HT-29 (cell line): ENCODE measurements at places on chromosomes 6 and 20. TPM values are rescaled to one million over a fixed set of nuclear protein-coding genes. Genes with fewer than 3 reads are reported as not detected.

GRCh38 chr6:41723530-41724227 lies 11.7 kb downstream of the TFEB start:
- DNase-seq: peak; percentile 51

Gene PRSS35
- total RNA-seq: not detected in 2 replicates

Gene BICRAL
- total RNA-seq: 3.6 and 3.9 TPM in 2 replicates

Gene ACOT8
- total RNA-seq: 93.1 and 95.4 TPM in 2 replicates

Gene CASS4
- 0.05 TPM in 1 of 2 replicates, not detected in the other for total RNA-seq

Gene IP6K3
- not detected in 2 replicates for total RNA-seq

GRCh38 chr20:5880326-5880725 lies 70.0 kb downstream of the TRMT6 start:
- no peak for DNase-seq

Gene HCRTR2
- not detected in 2 replicates for total RNA-seq

DNA sequence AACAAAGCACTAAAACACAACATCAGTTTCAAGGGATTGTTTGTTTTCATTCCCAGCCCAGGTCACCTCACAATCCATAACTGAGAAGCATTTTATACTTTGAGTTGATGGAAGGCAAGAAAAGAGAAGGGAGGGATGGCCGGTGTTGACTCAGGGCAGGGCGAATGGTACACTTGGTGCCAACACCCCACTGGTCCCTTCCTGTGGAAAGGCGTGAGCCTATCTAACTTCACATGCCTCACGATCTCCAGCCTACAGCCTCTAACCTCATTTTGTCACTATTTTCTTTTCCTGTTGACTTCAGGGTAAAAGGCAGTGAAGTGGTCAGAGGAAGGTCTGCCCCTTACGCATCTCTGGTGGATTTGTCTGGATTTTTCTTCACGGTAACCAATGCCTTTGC lies 53.5 kb upstream of the SASH1 start:
- DNase-seq: no peak

DNA sequence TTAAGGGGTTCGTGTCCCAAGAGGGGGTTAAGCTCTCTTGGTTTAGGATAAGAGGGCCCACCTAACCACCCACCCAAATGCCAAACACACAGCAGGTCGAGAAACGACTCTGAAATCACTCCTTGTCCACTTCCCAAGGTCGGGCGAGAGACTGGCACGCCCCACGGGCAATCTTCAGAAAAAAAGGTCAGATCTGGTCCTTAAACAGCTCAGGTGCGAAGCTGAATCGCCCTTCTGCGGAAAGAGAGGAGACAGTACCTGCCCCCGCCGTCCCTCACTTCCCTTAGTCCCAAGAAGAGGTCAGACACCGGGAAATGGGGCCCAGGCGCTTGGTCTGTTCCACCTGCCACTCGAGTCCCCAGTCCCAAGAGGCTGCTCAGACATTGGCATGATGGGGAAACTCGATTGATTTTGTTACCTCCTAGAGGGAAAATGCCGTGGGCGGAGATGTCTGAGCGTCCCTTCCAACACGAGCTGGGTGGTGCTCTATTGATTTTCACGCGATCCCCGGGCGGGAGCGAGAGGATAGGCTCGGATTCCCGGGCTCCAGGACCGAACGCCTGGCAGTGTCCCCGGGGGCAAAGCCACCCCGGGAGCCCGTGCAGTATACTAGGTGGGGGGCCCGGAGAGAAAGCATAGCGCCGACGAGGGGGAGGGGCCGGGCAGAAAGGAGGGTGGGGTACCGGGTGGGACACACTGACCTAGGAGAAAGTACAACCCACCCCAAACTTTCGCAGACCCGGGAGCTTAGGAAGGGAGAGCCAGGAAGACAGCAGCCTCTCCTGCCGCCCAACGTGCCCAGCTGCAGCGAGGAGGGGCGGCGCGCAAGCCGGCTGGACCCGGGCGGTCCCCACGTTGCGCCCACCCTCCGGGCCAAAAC lies 1.1 kb upstream of the SAMD5 start:
- peak; percentile 19 for DNase-seq

- DNase-seq: no peak
Observed at GRCh38 chr20:47664068-47664437, 121.2 kb downstream of the SULF2 start.

GRCh38 chr6:23419046-23419445 lies 707.0 kb upstream of the NRSN1 start:
- DNase-seq: no peak

DNA sequence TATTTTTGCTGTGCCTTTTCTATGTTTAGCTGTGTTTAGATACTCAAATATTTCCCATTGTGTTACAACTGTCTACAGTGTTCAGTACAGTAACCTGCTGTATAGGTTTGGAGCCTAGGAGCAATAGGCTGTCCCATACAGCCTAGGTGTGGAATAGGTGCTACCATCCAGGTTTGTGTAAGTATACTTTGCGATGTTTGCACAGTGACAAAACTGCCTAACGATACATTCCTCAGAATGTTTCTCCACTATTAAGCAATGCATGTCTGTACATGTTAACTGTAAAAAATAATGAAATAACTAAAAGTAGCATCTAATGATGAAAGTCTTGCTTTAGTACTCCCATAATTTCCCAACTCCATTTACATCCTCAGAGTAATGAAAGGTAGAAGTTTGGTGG lies 46.0 kb downstream of the SERAC1 start:
- DNase-seq: peak; percentile 47

DNA sequence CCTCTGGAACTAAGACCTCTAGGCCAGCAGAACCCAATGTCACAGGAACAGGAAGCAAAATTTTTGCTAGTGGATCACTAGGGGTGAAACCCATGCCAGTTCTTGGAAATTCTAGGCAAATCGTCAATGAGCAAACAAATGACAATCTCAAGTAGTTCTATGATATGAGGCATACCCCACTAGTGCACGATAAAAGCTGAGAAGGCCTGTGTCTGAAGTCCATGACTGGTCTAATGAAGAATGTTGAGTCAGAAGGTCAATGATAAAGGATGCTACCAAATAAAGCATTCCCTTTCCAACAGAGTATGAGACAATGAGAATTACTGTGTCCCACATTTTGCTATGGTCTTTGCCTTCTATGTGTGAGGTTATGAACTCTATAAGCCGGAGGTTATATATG lies 149.4 kb upstream of the NOX3 start:
- DNase-seq: no peak

GRCh38 chr6:149951096-149951495 lies 9.3 kb downstream of the ULBP2 start:
- DNase-seq: no peak

Gene FAM162B
- total RNA-seq: not detected in 2 replicates

DNA sequence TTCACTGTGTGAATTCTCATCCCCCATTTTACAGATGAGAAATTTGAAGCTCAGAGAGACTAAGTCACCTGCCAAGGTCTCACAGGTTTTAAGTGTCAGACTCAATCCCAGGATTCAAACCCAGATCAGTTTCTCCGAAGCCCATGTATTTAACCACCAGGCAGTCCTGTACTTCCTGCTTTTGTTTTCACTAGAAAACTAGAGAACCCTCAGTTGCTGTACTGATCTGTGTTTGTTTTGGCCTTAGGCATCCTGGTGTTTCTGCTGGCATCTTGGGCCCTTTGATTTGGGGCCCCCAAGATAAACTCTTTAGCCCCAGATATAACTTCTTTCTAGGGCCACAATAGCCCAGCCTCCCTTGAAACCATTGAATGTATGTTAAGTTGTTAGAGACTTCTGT lies 36.5 kb downstream of the PPP1R16B start:
- DNase-seq: no peak

Gene TCF15
- total RNA-seq: not detected in 2 replicates
